A549 (cell line): ENCODE measurements at places on chromosomes 2 and 18.

DNA sequence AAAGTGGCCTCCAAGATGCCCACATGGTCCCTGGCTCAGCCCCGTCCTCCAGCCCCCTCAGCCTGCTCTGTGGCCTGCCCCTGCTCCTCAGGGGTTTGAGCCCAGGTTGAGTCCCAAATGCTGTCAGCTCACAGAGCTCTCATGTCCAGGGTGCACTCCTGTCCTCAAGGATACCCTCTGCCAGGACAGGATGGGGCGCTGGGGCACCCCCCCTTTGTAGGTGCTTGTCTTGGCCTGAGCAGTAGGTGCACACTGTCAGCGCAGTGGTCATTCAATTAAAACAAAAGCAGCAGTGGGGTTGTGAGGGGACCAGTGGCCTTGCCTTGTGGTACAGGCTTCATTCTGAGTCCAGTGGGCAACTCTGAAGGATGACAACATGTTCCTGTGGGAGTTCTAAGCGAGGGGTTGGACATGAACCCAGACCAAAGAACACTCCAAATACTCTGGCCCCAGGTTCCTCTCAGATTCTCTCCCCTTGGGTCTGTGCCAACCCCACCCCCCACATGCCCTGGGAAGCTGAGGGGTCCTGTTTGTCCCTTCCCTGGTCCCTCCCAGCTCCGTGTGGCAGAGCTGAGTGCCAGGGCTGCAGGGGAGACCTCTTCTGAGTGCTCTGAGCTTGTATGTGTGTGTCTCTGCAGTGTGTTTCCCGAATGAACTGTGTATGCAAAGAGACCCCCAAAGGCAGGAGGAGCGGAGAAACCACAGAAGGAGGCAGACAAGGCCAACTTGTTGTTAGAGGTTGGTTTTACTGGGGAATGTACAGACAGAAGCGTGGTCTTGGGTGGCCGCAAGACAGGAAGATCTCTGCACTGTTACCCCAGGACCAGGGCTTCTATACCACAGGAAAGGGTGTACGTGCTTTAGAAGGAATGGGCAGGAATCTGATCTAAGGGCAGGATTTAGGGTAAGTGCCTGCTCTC lies 155.6 kb upstream of the HS6ST1 start:
- DNase-seq = no peak

DNA sequence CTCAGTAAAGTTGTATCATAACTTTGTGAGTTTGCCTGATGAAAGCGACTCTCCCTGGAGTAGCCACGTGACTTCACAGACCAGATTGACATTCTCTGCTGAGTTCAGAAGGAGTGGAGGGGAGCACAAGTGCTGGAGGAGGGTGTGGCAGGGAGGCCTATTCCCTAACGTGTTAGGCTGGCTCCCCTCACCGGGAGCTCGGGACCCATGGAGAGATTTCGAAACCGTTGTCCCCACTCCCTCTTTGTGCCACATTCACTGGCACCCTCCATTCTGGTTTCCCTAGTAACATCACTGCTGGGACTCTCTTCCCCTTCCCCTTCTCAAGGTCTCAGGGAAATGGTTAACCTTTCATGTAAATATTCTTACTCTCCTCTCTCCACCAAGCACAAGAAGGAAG lies 279.9 kb downstream of the ALPK2 start:
- no peak for DNase-seq

DNA sequence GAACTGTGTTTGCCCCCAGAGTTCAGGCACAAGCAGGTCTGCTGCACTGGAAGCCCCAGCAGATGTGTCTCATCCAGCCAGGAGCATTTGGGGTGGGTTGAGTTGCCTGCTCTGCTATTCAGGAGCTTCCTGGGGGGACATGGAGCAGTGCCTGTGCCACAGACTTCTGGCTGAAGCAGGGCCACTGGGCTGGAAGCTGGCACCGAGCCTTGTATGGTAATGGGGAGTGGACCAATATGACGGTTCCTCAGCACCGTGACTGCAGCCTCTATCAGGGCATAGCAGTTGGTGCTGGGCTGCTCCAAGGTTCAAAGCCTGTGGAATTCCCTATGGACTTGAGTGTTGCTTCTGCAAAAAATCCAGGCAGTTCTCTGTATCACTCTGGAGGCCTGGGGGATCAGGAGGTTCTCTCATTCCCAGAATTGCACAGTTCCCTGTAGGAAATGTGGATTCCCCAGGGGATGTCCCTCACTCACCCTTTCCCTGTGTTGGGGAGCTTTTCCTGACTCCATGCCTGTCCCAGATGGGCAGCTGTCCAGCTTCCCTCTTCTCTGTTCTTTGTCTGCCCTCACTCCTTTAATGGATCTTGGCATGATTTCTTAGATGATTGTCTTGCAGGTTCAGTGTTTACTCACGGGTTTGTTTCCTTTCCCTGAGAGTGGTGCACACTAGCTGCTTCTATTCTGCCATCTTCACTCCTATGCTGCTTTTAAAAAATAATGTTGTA lies 37.2 kb upstream of the THSD7B start:
- DNase-seq = no peak

- DNase-seq = no peak
These were observed 16.4 kb upstream of the IL1RL1 start for GRCh38 chr2:102294802-102295489.

- DNase-seq = no peak
These were observed 439.2 kb downstream of the PARD3B start for GRCh38 chr2:204984518-204984917.

DNA sequence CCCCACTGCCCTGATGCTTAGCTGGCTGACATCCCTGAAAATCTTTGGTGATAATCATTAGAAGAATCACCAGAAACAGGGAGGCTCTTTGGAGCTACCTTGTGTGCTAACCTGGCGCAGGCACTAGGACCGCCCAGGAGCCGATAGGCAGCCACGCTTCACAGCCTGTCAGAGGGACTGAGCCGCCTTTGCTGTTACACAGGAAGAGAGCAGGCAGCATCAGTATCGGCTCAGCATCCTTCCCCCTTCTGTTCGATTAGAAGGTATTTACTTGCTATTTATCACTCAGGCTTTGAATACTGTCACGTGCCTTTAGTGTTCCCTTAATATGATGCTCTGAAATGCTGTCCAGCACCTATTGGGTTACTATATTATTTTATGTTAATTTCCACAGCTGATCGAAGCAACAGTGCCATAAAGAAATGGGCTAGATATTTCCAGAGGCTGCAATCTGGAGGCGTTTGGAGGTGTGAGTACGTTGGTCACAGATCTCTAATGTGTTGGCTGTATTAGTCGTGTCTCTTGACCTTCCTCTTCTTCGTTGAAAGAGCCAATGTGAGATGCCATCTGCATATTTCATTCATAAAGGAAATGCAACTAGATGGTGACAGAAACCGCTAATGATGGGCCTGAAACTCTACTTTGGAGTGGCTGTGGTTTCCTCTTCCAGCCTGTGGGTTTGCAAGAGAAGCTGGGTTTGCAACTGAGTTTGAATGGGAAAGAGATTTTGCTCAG lies 110.4 kb upstream of the RAB27B start:
- DNase-seq = no peak

DNA sequence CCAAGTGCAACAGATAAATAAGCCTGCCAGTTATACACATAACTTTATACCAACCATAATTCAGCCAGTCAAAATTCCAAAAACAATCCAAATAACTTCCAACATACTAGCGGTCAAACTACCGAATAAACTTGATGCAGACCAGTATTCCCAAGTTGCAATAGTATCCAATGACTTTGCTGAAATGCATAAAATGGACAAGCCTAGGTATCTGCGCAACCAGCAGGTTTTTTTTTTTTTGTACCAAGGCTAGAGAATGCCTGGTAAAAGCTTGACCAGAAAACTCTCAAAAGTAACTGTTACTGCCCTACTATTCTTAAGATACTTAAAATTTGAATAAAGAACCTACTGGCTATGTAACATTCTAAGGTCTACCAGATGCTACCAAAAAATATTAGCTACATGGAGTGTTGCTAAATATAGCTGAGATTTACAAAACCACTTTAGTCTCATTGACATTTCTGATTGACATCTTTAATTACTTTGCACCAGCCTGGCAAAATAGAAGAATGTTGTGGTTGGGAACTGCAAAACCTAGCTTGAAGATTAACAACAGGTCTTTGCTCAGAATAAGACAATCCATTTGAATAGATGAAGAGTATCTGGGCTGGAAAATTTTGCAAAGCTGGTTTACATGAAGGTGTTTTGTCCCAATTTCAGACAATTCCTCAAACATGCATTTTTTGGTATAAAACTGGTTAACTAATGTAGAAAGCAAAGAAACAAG lies 7.3 kb downstream of the SRSF7 start:
- DNase-seq = no peak

DNA sequence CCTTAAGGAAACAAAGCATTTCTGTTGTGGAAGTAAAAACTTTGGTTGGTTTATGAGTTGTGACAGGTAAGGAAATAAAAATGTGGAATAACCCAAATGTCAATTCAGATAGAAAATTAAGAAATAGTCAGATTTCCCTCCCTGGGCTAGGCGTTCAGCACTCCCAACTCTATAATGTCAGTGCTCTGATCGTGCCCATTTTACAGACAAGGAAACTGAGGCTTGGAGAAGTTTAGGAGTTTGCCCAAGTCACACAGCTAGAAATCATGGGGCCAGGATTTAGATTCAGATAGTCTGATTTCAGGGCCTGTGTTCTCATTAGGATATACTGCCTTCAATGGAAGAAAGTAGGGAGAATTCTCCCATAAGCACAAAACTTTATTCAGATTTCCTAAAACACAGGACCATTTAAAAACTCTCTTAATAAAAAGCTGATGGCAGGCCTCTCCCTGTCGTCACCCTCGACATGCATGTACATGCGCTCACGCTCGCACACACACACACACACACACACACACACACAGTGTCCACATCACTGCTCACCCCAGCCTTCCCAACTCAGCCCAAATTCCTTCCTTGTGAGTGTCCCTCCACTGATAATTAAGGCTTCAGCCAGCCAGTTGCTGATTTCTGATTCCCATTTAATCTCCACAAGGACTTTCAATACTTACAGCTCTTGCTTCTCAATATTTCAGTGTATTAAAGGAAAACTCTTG lies 49.1 kb upstream of the SLC14A2 start:
- no peak for DNase-seq

DNA sequence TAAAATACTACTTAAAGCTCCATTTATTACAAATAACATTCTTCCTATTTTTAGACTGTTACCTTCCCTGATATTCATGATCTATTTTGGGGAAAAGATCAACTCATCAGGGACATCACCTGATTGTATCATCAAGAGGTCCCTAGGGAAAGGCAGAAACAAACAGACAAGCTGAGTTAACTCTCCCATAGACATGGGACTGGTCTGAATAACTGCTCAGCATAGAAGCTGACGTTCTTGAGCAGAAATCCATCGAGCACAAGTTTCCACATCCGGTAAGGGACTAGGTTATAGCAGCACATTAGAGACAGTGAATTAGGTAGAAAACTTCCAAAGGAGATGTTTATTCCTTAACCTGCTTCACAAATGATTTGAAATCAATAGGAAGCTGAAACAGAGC lies 1100.4 kb upstream of the SLC39A10 start:
- no peak for DNase-seq

DNA sequence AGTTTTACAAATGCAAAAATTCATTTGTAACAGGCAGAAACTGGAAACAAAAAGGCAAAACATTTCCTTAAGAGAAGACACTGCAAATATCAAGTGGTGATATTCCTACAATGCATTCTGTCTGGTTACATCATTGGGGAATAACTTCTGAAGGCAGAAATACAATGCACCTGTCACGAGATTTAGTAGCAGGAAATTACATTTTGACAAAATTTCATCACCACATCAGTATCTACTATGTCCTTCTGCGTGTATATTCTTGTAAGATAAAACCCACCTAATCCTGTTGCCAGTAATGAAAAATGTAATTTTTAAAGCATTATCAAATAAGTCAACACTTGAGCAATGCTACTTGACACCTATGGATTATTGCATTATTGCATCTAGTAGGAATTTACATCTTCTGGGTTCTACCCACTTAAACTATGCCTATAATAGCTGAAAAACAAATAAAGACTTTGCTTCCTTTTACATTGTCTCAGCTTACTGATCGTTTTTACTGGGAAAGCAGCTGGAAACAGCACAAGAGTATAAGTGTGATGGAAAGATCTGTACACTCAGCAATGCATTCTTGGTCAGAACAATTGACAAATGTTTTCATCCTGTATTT lies 59.5 kb downstream of the IRS1 start:
- no peak for DNase-seq

GRCh38 chr2:101688261-101688660 lies 9.2 kb upstream of the MAP4K4 start:
- DNase-seq = no peak

GRCh38 chr2:8487461-8487932 lies 194.4 kb upstream of the ID2 start:
- DNase-seq = no peak
